Left ventricle myocardium inferior (tissue), 1 donor: ENCODE measurements at places on chromosomes 12 and 14.

DNA sequence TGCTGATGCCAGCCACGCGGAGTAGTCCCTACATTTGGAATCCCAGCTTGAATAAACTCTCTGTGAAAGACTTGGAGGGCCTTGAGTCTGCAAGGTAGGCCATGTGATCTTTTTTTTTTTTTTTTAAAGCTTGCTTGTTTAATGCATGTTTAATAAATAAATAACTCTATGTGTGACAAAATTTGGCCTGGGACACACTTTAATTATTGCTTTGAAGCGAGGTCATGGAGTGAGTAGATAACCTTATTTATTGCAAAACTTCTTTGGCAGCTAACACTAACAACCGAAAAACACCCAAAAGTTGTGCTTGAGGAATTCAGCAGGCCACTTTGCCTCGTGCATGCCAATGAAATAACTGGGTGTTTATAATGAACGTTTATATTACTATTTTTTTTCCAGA is 382.2 kb downstream of the FLRT2 start:
- DNase-seq = no peak

- no peak for DNase-seq
These were observed 37.5 kb upstream of the PTGR2 start for GRCh38 chr14:73814153-73814552.

DNA sequence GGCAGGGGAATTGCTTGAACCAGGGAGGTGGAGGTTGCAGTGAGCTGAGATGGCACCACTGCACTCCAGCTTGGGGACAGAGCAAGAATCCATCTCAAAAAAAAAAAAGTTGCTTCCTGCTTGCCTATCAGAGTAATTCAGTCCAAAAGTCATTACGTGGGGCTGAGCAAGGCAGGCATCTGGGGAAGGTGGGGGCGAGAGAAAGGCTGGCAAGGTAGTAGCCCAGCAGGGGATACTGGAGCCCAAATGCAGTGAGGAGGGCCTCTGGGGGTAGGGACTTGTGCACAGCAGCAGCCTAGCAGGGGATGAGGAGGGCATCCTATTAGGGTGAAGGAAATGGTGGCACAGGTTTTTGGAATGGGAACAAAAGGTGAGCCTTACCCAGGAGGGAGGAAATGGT is 7.1 kb downstream of the ETFRF1 start:
- no peak for DNase-seq

- DNase-seq = no peak
These were observed 43.4 kb downstream of the TEAD4 start for GRCh38 chr12:3002646-3003045.
